ENCODE measurements at places on chromosomes 3 and 15.

DNA sequence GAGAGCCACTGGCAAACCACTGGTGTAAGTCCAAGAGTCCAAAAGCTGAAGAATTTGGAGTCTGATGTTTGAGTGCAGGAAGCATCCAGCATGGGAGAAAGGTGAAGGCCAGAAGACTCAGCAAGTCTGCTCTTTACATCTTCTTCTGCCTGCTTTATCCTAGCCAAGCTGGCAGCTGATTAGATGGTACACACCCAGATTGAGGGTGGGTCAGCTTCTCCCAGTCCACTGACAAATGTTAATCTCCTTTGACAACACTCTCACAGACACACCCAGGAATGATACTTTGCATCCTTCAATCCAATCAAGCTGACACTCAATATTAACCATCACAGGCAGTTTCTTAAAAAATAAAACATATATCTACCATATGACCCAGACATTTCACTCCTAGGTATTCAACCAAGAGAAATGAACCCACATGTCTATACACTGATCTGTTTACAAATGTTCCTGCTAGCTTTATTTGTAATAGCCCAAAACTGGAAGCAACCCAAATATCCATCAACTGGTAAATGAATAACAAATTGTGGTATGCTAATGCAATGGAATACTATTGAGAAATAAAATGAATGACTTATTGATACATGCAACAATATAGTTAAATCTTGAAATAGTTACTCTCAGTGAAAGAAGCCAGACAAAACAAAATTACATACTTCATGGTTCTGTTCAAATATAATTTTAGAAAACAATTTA lies 373.8 kb downstream of the ZNF385D start:
- DNase-seq: no peak

GRCh38 chr3:57555306-57555705 lies 768 bp upstream of the PDE12 start:
- DNase-seq: no peak

DNA sequence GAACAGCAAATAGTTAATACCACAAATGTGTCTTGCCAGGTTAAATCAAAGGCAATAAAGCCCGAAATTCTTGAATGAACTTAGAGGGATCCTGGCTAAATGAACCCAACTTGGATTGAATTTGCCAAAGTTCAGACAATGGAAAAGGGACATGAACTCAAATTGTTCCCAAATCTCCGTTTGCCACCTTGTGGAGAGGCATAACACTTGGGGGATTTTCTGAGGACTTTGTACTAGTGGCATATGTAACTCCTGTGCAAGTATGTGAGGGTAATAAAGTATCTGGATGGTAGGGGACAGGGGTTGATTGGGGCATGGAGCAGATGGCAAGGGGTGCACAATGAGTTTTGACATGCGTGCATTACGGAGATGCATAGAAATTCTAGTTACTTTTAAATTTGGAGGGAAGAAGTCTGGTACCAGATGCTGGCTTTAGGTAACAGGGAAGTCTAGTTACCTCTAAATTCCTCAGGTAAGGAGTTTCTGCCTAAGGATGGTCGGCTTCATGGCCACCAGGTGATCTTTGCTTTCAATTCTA lies 1.2 kb upstream of the TCAIM start:
- no peak for DNase-seq

DNA sequence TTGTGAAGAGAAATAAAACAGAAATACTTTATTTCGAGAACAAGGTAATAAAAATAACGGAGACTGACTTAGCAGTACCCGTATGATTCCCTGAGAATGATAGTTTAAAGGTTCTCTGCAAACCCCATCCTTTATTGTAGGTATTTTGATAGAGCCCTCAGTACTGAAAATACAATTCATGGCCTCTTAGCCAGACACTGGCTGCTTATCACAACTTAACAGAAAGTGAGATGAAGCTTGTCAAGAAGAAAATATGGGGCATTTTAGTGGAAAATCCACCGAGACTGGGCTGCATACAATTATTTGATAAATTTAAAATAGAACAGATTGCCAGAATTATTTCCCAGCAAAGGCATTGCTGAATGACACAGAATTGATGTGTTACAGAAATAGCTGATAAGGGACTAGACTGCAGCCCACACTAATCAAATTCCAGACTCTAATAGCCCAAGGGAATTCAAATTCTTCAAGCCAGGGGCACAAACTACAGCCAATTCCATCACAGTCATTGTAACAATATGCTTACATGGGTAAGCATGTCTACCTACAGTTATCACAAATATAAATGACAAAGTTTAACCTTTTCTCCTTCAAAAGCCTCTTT lies 521.9 kb downstream of the PLOD2 start:
- no peak for DNase-seq

- peak; percentile 90 for DNase-seq
These were observed 399 bp downstream of the MYO9A start for GRCh38 chr15:72117486-72118016.

GRCh38 chr3:29324180-29324651 lies 43.3 kb downstream of the RBMS3 start:
- DNase-seq: peak; percentile 4

GRCh38 chr3:165816209-165816608 lies 21.0 kb downstream of the BCHE start:
- no peak for DNase-seq

DNA sequence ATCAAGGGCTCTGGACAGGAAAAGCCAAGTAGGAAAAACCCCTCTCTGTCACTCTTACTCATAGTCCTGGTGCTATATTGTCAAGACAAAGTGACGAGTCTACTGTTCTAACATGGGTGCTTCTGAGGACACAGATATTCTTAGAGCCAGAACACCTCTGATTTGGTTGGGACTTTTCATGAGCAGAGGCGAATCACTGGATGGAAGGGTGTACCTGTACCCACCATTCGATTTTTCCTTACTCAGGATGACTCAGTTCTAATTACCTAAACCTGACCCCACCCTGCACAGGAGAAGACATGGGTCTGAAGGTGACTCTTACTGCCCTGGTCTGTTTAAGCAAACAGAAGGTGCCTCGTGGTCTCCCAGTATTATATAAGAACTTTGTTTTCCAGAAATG lies 58.5 kb downstream of the ABCC5 start:
- no peak for DNase-seq

- DNase-seq: no peak
These were observed 343.3 kb downstream of the ZNF385D start for GRCh38 chr3:21407743-21408142.

DNA sequence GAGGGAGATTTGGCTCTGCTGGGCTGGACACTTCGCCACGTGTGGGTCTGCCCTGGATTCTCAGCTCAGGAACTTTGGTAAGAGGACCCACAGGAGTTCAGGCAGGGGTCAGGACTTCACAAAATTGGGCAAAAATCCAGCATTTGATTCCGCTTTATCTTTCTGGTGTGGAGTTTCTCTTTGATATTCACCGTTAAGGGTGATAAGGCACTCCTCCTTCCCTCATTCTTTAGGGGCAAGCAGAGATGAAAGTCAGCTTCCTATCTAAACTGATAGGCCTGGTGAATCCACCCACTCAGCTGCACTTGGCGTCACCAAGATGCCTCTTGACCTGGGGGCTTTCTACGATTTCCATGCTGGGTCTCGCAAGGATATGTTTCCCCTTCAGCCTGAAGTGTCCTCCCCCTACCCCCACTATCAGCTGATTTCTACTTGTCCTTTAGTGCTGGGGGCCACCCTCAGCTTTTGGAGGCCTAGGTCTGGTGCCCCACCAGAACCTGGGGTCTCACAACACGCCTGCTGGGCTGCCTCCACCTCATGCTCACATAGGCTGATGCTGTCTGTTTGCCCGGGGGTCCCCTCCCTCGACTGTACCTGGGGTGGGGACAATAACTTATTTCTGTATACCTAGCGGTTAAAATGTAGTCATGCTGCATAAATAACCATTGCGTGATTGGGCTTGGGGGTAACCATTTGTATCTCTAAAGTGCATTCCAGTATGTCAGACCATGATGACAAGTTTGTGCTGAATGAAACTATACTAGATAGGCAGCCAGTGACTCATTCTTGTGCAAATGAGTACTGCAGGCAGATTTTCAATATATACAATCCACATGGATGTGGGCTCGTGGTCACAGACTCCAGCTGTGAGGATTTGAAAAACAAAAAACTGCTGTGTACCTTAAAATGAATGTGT lies 248.3 kb downstream of the ADAMTS17 start:
- DNase-seq: no peak

Data from hippocampal formation (tissue), 2 donors.